Dermis blood vessel endothelial cell (primary cell): ENCODE measurements at places on chromosomes 4 and X.

GRCh38 chr4:116469582-116469981 lies 615.8 kb downstream of the TRAM1L1 start:
- DNase-seq: no peak

- no peak for DNase-seq
Measured at GRCh38 chr4:36235306-36235705, 9.0 kb downstream of the ARAP2 start.

DNA sequence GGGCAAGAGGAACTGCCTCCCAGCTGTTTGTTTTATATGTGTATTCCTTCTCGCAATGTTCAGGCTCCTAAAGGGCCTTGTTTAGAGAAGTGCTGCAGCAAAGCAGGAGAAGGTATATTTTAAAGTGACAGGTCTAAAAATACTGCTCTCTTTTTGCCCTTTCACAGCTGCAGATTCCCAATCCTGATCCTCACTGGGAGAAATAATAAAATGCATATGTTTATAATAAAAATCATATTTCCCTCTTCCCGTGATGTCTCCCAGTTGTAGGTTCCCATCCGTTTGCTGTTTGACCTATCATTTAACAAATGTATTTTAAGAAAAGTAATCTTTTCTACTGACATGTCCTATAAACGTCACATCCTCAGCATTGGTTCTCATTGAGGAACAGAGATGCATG lies 62.7 kb upstream of the GPC4 start:
- no peak for DNase-seq

DNA sequence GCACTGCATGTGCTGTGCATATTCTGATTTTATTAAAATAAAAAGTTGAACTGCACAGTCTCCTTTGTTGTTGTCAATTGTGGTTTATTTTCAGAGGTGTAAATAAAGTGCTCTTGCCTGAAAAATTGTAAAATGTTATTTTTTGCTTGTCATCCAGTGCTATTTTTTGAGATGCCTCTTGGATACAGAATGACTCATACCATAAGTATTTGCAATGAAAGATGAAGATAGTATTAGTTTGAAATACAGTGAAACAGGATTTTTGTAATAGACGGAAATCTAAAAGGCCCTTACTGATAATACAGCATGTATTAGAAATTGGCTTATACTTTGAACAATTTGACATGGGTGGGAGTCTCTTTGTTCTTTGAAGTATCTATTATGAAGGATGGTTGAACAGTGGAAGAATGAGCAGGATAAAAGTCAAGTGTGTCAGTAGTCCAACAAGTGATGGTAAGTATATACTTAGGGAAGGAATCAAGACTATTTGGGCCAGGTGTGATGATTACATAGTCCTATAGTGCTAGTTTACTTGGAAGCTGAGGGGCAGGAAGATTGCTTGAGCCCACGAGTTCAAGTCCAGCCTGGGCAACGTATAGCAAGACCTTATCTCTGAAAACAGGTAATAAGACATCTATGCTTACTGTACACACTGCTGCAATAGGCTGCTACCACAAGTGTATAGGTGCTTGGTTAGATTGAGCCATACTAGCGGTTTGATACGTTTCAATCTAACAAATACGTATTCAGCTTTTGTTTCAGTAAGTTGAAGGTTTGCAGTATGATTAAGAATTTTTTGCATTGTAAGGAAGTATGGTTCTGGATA lies 16.4 kb downstream of the DDX3X start:
- no peak for DNase-seq

GRCh38 chrX:19823031-19823430 lies 64.4 kb downstream of the SH3KBP1 start:
- DNase-seq: no peak

- DNase-seq: no peak
Measured at GRCh38 chr4:7462509-7462971, 27.8 kb upstream of the PSAPL1 start.

- DNase-seq: peak; percentile 60
Measured at GRCh38 chrX:54807524-54808108, at the start of gene MAGED2. MAGED2 (plus strand) TSS chrX:54807745; CDS start chrX:54809332, 1,587 bp downstream.

DNA sequence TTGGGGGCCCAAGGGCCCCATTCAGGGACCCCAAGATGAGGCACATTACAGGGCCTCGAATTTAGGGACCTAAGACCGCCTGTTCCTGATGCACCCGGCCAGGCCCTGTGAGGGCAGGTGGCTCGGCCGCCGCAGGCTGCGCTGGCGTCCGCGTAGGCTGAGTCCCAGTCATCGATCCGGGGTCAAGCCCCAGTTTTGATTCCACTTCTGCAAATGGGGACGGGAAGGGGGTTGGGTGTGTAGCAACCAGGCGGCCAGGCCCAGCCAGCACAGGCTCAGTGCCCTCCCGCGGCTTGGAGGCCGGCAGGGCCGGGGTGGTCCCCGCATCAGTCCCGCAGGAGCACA lies 327 bp downstream of the PNPLA4 start:
- no peak for DNase-seq

DNA sequence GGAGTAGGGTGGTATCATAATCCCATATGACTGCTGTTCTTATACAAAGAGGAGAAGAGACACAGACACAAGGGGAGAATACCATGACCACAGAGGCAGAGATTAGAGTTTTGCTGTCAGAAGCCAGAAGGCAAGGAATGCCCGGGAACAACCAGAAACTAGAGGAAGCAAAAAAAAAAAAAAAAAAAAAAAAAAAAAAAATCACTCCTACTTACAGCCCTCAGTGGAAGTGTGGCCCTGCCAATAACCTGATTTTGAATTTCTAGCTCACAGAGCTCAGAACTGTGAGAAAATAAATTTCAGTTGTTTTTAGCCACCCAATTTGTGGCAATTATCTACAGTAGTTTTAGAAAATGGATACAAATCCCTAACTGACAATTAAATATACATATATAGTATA lies 30.4 kb upstream of the UBE2NL start:
- DNase-seq: no peak

GRCh38 chr4:165909947-165910346 lies 36.9 kb downstream of the TLL1 start:
- DNase-seq: no peak

DNA sequence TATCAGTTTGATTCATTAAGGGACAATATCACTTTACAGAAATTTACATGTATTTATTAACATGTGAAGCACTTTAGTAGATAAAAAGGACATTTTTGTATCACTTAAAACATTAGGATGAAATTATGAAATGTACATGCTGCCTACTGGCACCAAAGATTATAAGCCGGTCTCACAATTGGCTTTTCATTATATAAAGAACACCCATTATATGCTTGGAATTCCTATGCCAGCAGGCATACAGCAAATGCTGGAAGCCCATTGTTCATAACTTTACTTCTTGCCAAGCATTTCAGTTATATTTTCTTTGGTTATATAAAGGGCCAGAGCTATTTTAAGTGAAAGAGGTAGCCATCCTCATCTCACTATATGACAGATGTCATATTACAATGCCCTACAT lies 145.9 kb downstream of the DMD start:
- DNase-seq: no peak

- no peak for DNase-seq
Measured at GRCh38 chr4:105632599-105632998, 75.9 kb downstream of the INTS12 start.

GRCh38 chrX:138742217-138742616 lies 30.7 kb upstream of the FGF13 start:
- DNase-seq: no peak

GRCh38 chr4:31458813-31459212 lies 738.6 kb downstream of the PCDH7 start:
- DNase-seq: no peak

- peak; percentile 74 for DNase-seq
Measured at GRCh38 chrX:54042609-54043021, 1.7 kb downstream of the PHF8 start.

DNA sequence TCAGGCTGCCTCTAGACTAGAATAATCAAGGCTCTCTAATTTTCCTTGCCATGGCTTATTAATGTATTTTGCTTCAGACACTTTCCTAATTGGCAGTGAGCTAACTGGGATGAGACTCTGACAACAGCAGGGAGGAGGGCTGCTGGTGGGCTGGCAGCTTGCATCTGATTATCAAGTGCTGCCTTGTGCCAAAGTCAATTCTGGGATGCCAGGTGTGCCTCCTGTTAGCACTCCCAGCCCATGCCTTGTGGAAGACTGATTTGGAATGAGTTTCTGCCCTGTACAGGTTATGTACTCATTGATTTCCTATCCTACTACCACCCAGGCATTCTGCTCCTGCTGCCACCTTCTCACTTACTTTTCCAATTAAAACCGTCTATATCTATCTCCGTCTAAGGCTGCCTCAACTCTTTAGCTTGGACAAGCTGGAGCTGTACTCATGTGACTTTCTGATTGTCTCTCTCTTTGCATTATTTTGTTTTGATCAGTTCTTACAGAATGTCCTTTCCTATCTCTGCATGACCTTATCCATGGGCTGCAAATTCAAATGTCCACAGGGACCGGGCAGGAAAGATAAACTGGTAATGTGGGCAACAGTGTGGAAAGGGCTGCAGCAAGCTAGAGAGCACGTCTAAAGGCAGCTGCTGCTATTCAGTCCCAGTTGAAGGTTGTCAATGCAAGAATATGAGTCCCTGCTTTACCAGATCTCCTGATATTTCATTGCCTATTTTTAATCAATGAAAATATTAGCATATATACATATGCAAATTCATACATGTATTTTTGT lies 112.6 kb downstream of the GABRA2 start:
- DNase-seq: no peak

DNA sequence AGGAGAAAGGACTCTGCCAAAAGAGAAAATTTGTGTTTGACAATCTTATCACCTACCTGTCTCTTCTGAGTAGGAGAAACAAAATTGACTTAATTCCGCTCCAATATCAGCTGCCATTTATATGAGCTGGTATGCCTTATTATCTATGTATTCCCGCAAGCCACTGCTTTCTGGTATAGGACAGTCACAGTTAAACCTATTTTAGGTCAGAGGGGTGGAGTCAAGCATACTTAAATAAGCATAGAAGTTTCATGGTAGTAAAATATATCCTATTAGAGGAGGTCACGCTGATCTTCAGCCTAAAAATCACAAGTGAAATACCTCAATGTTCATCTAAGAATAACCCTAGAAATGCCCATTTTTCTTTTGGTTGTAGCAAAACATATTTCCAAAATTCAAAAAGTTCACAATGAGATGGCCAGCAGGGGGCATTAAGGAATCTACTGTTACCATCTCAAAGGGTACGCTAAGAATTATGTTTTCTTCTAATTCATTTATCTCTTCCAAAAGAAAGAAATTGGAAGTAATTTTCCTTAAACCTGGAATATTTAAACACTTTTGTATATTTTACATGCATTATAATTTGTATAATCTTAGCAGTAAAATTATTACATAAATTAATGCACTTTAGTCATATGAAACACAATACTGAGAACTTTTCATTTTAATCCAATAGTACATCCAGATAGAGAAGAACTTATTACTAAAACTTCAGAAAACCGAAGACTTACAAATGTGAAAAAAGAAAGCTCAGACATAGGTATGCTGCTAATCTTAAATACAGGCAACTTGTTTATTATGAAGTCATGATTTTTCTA lies 10.5 kb downstream of the PPAT start:
- DNase-seq: peak; percentile 68

DNA sequence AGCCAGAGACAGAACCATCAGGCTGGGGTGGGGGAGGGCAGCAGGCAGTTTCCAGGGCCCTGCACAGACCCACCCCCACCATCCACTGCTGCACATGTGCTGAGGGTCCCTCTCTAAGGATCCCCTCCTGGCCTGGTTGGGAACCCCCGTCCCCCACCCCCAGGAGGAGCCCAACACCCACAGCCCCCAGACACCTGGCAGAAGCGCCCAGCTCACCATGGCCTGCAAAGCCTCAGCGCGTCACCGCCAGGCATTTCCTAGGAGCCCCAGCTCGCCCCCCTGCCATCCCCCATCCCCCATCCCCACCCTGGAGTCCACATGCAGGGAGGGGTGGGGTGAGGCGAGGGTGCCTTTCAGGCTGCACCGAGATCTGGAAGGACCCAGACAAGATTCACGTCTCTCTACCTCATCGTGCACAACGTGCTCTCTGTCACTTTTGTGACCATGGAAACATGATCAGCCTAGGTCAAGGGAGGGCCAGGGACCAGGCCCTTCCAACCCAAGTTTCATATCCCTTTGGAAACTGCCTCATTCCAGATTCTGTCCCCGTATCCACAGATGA lies 9.3 kb downstream of the MXD4 start:
- DNase-seq: no peak

DNA sequence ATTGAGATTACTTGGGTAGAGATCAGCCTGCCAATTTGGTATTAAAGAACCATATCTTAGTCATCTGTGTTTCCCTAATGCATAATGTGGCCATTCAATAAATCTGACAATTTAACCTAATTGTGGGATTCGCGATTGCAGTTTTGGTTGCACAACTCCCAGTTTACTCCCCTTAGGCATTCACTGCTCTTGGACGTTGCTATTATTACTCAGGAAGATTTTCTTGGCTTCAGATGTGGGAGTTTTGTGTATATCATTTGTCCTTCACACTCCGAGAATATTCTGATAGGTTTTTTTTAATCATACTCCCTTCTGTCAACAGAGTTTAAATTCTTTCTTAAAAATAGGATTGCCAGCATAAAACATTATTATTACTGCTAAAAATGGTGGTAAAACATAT lies 22.0 kb upstream of the TRPC3 start:
- no peak for DNase-seq

- DNase-seq: peak; percentile 57
Measured at GRCh38 chrX:41085512-41085877, 250 bp downstream of the USP9X start.

DNA sequence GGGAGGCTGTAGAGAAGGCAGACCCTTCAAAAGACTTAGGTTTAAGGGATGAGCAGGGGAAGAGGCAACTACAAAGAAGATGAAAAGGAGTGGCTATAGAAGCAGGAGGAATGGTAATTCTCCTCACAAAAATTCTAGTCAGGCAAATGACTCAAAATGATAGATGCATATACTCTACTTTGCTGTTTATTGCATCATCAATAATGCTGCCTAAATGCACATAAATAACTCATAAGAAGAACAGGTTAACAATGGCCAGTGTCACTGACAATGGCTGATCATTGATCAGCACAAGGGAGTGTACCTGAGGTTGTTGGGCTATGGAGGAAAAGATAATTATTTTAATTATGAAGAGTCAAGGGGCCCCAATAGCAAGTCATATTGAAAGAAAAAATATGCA lies 184.7 kb upstream of the ETNPPL start:
- no peak for DNase-seq

DNA sequence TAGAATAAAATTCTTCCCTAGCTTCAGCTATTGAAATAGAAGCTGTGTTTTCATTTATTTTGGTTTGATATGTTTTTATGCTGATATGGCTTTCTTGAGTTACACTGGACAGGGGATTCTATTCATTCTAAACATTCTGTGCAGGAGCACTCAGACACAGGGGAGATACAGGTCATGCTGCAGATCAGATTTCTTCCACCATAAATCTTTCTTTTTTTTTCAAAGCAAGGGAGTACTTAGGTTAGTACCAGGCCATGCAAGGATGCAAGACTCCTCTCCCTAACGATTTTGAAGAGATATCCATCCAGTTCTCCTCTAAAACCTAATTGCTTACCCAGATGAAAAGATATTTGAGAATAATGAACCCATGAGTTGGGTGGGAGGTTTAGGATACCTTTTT lies 21.4 kb downstream of the ETDC start:
- no peak for DNase-seq
